ENCODE measurements at places on chromosomes 7 and 10.

DNA sequence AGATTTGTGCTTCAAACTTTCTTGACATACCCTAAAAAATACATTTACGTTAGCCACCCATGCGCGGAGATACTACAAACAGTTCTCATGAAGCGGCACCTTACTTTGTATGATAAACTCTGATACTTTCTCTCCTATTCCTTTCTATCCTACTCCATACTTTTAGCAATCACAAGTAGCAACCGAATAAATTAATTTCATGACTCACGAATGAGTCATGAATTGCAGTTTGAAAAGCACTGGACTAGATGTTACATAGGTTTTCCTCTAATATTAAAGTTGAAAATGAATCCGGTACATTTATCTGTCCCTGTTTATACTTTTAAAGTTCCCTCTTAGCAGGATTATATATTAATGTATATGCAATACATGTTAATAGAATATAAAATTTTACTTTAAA is 67.6 kb downstream of the CUBN start:
- peaks cover 3% of the 10 kb centered on the region for H3K36me3 ChIP-seq
- no peak overlapping the region for H3K4me3 ChIP-seq
- H3K27ac ChIP-seq = no peak overlapping the region
- DNase-seq = no peak

GRCh38 chr7:123876557-123877256 is 31.7 kb downstream of the HYAL4 start:
- no peaks in the 10 kb centered on the region for H3K4me1 ChIP-seq
- H3K4me3 ChIP-seq = no peak overlapping the region
- no peak overlapping the region for H3K27ac ChIP-seq
- DNase-seq = no peak

DNA sequence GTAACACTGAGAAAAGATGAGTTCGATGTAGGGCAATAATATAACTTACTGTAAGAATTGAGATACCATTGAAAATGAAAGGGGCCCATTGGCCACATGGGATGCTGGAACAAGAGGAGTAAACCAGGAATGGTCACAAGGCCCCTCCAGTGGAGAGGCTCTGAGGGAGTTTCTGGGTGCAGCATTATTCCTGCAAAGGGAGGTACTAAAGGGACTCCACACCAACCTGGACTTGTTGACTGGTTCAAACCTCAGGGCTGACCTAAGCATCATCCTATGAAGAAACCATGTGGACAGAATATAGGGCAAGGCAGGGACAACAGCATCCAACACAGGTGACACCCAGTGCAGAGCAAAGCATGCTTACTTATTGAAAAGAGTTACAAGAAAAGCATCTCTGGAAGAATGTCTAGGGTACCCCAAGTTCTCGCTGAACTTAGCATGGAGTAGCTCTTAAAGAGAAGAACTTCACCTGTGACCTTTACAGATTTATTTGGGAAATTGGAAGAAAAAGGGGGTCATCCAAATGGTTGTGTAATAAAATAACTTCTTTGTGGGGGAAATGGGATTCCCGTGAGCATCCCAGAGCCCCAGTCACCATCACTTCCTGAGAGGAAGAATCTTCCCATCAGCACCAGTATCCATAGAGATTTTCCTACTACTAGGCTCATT is 34.7 kb downstream of the PRSS2 start:
- DNase-seq = no peak
- peak overlapping the region; percentile 100 for H3K27ac ChIP-seq
- H3K36me3 ChIP-seq = peaks cover 42% of the 10 kb centered on the region
- H3K4me1 ChIP-seq = peaks cover 100% of the 10 kb centered on the region
- peak overlapping the region; percentile 72 for H3K4me3 ChIP-seq

- peaks cover 2% of the 10 kb centered on the region for H3K27me3 ChIP-seq
- H3K27ac ChIP-seq = no peak overlapping the region
- no peak for DNase-seq
Observed at GRCh38 chr10:92316610-92317009, 25.6 kb downstream of the MARCHF5 start.

- no peak overlapping the region for H3K4me3 ChIP-seq
- DNase-seq = no peak
- H3K27ac ChIP-seq = no peak overlapping the region
Observed at GRCh38 chr7:230274-230673, 37.9 kb downstream of the FAM20C start.

DNA sequence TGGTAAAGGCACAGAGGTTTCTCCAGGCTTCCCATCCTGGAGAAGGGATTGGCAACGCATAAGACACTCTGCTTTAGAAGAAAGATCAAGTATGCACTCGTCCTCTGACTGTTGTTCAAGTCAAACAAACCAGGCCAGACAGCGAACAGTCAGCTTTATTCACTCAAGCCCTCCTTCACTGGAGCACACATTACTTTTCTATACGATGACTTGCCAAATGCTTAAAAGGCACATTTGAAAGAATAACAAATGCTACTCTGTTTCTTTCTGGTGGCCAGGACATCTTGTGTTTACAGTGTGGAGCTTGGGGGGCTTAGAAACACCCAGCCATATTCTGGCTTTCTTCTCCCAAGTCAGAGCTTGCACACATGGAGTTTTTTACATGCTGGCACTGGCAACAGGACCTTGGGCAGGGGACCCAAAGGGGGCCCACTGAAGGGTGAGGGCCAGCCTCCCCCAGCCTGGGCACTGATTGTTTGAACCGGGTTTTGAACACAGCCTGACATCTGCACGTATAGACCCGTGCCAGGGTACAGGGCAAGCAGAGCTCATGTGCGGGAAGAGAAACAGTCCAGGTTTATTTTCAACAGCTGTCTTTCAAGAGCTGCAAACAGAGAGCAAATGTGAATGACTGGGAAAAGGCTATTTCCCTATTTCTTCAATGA is 33.3 kb upstream of the FGFR2 start:
- no peaks in the 10 kb centered on the region for H3K36me3 ChIP-seq
- no peak overlapping the region for H3K27ac ChIP-seq
- peaks cover 6% of the 10 kb centered on the region for H3K27me3 ChIP-seq
- H3K4me1 ChIP-seq = no peaks in the 10 kb centered on the region
- no peak overlapping the region for H3K4me3 ChIP-seq

DNA sequence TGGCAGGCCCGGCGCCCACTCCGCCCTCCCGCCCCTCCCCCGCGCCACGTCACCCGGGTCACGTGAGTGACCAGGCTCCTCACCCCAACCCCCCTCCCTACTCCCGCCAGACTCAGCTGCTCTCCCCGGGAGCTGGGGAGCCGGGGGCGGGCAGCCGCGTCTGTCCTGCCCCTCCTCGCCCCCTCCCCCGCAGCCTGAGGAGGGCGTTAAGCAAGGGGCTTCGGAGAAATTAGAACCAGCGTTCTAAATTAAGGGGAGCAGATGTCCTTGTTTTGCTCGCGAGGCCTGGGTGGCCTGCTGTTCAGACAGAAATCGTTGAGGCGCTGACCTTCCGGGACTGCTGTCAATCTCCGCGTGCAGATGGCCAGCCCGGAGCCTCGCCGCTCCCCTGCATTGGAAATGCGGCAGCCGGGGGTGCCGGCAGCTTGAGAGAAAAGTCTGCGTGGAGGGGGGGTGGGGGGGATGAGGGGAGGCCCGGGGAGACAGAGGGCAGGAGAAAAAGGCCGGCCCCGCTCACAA is 102.2 kb upstream of the ZNF438 start:
- no peaks in the 10 kb centered on the region for H3K36me3 ChIP-seq
- peaks cover 2% of the 10 kb centered on the region for H3K27me3 ChIP-seq
- H3K27ac ChIP-seq = peak overlapping the region; percentile 81
- peaks cover 32% of the 10 kb centered on the region for H3K4me1 ChIP-seq
- peak; percentile 56 for DNase-seq

- DNase-seq = no peak
- H3K4me1 ChIP-seq = peaks cover 5% of the 10 kb centered on the region
- no peak overlapping the region for H3K4me3 ChIP-seq
Observed at GRCh38 chr7:39727231-39728012, 104.0 kb downstream of the RALA start.

- no peak for DNase-seq
- no peak overlapping the region for H3K4me3 ChIP-seq
- H3K27ac ChIP-seq = no peak overlapping the region
- H3K4me1 ChIP-seq = no peaks in the 10 kb centered on the region
- peaks cover 3% of the 10 kb centered on the region for H3K36me3 ChIP-seq
Observed at GRCh38 chr10:120480065-120480600, 23.1 kb downstream of the PLPP4 start.

GRCh38 chr10:86349474-86349873 is 17.1 kb downstream of the GRID1 start:
- peaks cover 6% of the 10 kb centered on the region for H3K27me3 ChIP-seq
- DNase-seq = no peak
